ENCODE measurements at places on chromosomes 4 and X.

DNA sequence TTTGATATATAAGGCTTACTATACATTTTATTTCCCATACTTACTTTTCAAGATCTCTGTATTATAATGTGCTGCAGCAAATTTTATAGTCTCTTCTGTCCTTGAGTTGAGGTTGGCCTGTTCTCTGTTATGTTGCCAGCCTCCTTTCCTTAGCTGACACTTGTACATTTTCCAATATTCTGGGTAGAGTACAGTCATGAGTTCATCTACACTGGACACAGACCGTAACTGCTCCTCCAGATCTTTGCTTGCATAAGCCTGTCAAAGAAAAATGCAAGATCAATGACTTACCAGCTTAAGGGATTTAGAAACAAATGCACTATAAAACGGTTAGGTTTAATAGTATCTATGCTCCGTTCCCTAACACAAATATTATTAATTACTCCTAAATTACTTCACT, 63.2 kb downstream of the VEGFC start:
- no peak for DNase-seq

DNA sequence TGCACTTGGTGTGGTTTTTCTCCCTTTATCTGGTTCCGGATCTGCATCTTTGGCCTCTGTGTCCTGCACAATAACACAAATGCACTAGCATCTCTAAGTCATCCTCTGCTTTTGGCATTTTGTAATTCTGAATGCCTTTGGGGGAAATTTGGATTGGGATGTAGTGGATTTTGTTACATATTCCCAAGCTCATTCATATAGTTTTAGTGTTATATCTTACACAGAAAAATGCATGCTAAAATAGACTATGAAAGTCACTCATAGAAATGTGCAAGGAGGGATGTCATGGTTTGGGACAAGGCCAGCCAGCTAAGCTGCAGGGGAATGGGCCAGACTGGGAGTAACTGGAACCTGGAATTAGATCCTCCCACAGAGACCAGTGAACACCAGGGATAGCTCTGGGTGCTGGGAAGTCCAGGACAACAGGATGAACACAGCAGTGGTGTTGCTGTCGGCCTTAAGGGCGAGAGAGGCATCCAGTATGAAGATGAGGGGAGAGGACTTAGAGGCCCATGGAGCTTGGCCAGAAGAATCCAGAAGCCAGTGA, 20.1 kb downstream of the ENPP6 start:
- DNase-seq, result no peak

DNA sequence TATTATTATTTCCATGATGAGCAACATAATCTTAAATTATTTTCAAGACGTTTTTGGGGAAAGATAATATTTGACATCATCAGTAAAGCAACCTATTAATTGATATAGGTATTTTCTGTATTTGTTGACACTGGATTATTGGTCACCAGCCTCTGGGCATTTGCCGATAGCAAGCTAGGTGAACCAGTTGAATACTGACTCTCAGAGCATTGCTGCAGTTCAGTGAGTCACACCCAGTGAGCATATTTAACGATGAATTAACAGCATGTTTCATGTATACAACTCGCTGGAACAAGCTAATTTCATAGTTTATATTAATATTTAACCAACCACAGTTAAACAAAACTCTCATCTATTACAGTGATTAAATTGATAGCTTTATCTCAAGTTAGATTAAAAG, 1006.0 kb upstream of the DIAPH2 start:
- DNase-seq, result no peak

DNA sequence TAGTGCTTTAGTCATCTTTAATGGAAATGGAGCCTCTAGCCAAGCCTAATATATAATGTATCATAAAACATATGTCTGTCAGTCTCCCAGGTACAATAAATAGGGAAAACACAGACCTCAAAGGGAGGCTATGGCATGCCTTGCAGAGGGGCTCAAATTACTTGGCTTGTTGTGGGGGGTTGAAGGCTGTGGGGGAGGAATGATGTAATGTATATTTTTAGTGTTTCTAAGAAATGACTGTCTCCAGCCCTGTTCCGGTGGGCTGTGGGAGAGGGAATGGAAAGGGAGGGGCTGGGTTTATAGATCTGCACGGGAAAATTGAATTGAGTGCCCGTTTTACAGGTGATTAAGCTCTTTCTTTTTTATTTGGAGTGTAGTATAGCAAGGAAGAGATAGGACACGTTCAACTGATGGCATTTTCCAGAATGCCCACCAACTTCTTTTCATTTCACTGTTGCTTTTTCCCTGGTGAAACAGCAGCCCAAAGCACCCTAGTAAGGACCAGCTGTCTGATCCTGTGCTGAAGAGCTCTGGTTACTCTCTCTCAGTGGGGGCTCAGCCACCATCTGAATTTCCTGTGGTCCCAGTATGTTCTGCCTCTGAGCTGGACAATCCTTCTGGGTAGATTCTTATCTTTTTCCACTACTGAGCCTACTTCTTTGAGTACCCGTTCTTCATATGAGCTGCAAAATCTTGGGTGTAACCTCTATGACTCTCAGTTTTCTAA, 220.7 kb upstream of the CASK start:
- DNase-seq, result no peak

- no peak for DNase-seq
These were observed 5.9 kb upstream of the GPKOW start for GRCh38 chrX:49129427-49129826.

GRCh38 chr4:114607056-114607455, 8.4 kb downstream of the UGT8 start:
- no peak for DNase-seq

GRCh38 chr4:155505321-155505720, 128.6 kb upstream of the MAP9 start:
- no peak for DNase-seq

DNA sequence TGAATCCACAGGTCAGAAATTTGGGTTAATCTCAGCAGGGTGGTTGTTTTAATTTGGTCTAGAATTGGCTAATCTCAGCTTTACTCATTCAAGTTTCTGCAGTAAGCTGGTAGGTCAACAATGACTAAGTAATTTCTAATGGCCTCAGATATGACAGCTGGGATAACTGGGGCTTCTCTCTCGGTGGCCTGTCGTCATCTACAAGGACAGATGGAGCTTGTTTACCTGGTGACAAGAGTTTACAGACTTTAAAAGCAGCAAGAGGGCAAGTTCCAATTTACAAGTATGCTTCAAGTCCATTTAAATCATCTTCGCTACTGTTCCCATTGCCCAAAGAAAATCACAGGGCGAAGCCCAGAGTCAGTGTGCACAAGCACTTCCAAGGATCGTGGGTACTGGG, 453.9 kb downstream of the PDHA2 start:
- no peak for DNase-seq

- DNase-seq, result no peak
These were observed 341.7 kb downstream of the PPP3CA start for GRCh38 chr4:101005659-101006058.

- no peak for DNase-seq
These were observed 13.2 kb upstream of the CLDN24 start for GRCh38 chr4:183335369-183335940.

DNA sequence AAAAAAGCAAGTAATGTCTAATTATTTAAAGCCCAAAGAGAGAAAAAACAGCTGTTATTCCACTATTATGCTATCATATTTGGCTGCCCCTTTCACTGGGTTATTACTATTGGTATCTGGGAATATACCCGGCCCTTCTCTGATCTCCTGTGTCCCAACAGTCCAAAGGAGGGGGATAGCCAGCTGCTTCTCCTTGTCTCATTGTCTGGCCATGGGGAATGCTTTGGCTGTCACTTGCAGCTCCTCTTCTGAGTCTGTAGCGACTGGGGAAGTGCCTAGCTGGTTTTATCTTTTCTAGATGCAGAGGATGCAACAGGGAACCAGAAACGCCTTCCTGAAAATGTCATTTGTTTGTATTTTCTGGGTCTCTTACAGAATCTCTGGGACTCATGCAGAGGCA, 33.9 kb downstream of the MGARP start:
- DNase-seq, result no peak

DNA sequence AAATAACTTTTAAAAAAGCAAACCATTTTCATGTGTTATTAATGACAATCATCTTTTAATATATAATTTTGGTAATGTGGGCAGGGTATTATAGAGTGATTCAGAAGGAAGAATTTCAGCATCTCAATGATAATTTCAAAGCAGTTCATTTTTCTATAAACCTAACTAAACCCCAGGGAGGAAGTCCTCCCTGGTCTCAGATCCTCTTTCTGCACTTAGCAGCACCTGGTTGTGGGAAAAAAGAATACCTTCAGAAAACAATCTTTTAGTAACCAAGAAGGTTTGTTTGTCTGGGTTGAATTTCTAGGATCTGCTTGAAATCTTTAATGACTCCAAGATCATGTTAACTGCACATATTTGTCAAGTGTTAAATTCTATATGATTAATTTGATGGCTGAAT, 29.9 kb downstream of the DKK2 start:
- no peak for DNase-seq

DNA sequence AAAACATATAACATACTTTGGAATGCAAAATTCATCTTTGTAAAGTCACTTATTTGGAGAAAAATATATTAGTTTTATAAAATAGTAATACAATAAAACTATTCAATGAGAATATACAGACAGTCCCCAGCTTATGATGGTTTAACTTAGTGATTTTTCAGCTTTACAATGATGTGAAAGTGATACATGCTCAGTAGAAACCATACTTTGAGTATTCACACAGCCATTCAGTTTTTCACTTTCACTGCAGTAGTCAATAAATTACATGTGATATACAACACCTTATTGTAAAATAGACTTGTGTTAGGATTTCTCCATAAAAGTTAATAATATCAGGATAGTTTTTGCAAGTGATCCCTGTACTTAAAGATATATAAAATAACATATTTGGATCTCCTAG, 436.0 kb downstream of the CENPC start:
- DNase-seq, result no peak

GRCh38 chr4:166625018-166625637, 609.2 kb downstream of the SPOCK3 start:
- no peak for DNase-seq

Data from activated T-cell treated with anti-CD3 and anti-CD28 coated beads for 24 hours (primary cell).